ENCODE measurements at places on chromosomes 11 and 22. TPM values are rescaled to one million over a fixed set of nuclear protein-coding genes. Genes with fewer than 3 reads are reported as not detected.

DNA sequence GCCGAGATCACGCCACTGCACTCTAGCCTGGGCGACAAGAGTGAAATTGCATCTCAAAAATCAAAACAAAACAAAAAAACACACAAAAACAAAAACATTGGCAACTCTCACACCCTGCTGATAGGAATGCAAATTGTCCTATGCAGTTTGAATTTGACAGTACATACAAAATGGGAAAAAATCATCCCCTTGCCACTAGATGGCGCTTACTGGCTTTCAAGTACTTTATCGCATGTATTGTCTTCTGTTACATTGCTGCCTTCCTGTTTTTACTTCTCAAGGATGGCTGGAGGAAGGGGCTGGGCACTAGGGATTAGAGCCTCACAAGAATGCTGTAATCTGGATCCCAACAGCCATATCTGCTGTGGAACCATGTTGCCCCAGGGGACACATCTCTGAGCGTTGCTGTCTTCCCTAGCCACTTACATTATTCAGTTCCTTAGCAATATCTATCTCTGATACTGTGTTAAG, 59.4 kb upstream of the A4GALT start:
- no peak overlapping the region for H3K4me3 ChIP-seq
- peak; percentile 95 for DNase-seq
- H3K4me1 ChIP-seq, result no peaks in the 10 kb centered on the region
- H3K36me3 ChIP-seq, result no peaks in the 10 kb centered on the region
- no peaks in the 10 kb centered on the region for H3K27me3 ChIP-seq
- no peak overlapping the region for H3K27ac ChIP-seq

DNA sequence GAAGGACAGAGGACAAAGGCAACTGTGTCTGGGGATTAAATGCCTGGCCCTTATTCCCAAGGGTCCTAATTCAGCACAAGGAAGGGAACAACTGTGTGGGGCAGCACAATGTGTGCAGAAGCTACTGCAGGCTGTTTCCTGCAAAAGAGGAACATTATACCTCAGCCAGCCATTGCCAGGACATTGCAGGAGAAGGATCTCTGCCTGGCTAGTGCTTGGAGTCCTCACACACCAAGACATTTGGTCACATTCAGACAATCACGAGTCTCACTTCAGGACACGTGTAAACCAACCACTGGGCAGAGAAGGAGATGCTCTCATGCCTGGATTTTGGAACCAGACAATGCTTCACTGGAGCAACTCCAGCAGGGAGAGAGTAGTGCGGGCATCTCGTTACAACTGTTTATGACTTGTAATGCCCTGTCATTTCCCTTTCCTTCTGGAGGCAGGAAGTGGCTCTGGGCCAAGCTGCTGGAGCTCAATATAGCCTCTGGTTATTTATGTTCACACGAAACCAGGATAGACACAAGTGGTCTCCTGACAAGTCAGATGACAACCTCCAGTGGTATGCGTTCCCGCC, 23.9 kb upstream of the ZC3H12C start:
- H3K27ac ChIP-seq, result peak overlapping the region; percentile 70
- no peaks in the 10 kb centered on the region for H3K36me3 ChIP-seq
- H3K4me3 ChIP-seq, result no peak overlapping the region
- H3K4me1 ChIP-seq, result peaks cover 29% of the 10 kb centered on the region
- no peaks in the 10 kb centered on the region for H3K27me3 ChIP-seq
- DNase-seq, result peak; percentile 97

- H3K4me3 ChIP-seq, result no peak overlapping the region
- H3K27me3 ChIP-seq, result no peaks in the 10 kb centered on the region
- no peak for DNase-seq
- H3K4me1 ChIP-seq, result peaks cover 10% of the 10 kb centered on the region
Measured at GRCh38 chr11:34236572-34236971, 121.2 kb downstream of the ABTB2 start.

- no peaks in the 10 kb centered on the region for H3K27me3 ChIP-seq
- H3K36me3 ChIP-seq, result peaks cover 53% of the 10 kb centered on the region
- H3K4me3 ChIP-seq, result no peak overlapping the region
- DNase-seq, result no peak
- peak overlapping the region; percentile 24 for H3K27ac ChIP-seq
- H3K4me1 ChIP-seq, result peaks cover 27% of the 10 kb centered on the region
Measured at GRCh38 chr11:70383664-70384565, 14.4 kb upstream of the CTTN start.

DNA sequence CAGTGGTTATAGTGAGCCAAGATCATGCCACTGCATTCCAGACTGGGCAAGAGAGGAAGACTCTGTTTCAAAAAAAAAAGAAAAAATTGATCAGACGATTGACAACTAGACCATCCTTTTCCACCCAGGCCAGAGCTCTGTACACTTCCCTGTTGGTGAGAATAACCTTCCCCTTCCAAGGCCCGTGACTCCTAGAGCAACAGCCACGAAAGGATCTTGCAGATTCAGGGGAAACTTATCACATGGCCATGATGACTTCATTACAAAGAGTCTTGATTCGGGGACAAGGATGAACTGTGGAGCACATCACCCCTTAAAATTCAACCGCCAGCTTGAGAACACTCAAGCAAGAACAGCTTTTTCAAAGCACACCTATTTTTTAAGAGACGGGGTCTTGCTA, 10.3 kb downstream of the CD5 start:
- no peak overlapping the region for H3K4me3 ChIP-seq
- no peaks in the 10 kb centered on the region for H3K4me1 ChIP-seq
- no peak overlapping the region for H3K27ac ChIP-seq
- DNase-seq, result no peak
- H3K36me3 ChIP-seq, result no peaks in the 10 kb centered on the region

- H3K27me3 ChIP-seq, result no peaks in the 10 kb centered on the region
- peaks cover 14% of the 10 kb centered on the region for H3K4me1 ChIP-seq
- no peak for DNase-seq
- H3K36me3 ChIP-seq, result no peaks in the 10 kb centered on the region
- no peak overlapping the region for H3K4me3 ChIP-seq
- no peak overlapping the region for H3K27ac ChIP-seq
Measured at GRCh38 chr11:2752204-2752770, 52.5 kb upstream of the KCNQ1OT1 start.

TIMP3 gene
- 13.7 TPM for total RNA-seq

NAALAD2 gene
- total RNA-seq, result 4.0 TPM

CRACR2B gene
- 1.1 TPM for total RNA-seq

THY1 gene
- total RNA-seq, result 187 TPM

SLC35C1 gene
- 32.5 TPM for total RNA-seq

Measured in A673 (cell line).